NCI-H1436 treated with DMSO at 0.1 percent for 48 hours (cell line): ENCODE measurements at places on chromosomes 6 and 20.
A peak's percentile ranks its signal among the peaks of the same experiment; 100 is the strongest.

- no peak for DNase-seq
Observed at GRCh38 chr20:1881240-1881835, 13.9 kb upstream of the SIRPA start.

- DNase-seq, result no peak
Observed at GRCh38 chr6:168714547-168715260, 273.7 kb downstream of the SMOC2 start.

GRCh38 chr6:51108563-51109234, 290.0 kb downstream of the TFAP2B start:
- DNase-seq, result no peak

DNA sequence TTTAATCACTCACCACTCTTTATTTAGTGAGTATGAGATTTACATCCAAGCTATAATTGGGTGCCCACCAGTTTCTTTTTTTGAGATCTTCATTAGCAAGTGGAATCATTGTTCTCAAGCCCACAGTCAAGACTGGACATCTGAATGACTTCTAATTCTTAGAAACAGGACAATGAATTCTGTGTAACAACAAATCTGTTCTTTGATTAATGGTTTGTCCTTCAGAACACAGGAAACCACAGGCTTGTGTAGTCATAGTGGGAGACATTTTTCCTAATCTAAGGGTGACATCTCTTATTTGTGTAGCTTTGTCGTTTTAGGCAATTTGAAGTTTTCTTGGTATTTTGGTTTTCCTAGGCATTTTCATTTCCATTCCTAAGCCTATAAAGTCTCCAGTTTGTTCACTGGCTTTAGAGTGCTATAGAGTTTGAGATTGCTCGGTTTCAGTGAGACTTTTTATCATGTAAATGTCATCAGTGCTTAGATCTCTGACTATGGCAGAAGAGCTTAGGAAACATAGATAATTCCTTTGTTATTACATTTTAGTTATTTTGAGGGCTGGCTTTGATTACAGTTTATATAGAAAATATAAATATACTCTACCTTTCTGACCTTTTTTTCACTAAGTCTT, 903.9 kb upstream of the MAP3K7 start:
- no peak for DNase-seq

DNA sequence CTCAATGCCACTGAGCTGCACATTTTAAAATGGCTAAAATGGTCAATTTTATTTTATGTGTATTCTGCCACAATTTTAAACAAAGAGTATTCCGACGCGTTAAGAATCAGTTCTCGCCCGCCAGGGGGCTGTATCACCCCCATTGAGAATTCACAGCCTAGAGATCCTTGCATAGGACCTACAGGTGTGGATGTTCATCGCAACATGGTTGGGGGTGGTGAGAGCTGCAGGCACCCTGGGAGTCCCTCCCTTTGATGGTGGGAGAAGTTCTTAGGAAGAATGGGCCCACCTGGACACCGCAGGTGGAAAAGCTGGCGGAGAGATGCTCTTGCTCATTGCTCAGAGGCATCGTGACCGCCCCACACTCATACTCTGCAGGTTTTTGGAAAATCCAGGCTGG, 63.5 kb downstream of the SLC2A10 start:
- DNase-seq, result no peak

DNA sequence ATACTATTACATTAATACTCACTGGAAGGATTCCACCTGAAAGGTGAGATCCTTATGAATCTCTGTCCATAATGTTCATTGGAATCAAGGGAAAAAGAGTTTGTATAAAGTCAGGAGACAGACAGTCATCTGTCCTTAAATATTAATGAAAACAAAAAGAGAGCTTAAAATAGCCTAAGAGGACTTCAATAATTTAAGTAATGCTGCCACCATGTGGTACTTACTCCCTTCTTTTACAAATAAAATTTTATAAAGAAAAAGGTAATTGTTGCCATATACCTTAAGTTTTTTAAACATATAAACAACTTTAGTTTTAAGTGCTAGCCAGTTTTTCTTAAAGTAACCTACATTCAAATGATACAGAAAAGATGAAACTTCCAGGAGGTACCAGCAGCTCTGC, 5.1 kb downstream of the BLOC1S5 start:
- DNase-seq, result no peak

GRCh38 chr6:168447282-168447681, 6.3 kb downstream of the SMOC2 start:
- no peak for DNase-seq

DNA sequence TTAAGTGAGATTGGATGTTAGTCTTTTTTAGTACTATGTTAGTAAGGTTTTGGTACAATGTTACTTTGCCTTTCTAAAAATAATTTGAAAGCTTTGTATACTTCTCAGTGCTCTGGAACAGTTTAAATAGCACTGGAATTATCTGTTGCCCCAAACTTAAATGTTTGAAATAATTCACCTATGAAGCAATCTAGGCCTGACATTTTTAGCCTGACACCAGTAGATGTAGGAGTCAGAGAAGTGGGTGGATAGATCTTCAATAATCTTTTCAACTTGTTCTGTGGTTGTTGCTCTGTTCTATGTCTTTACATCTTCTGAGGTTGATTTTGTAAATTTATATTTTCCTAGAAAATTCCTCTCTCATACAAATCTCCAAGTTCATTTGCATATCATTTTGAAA, 103.1 kb upstream of the ADGRF1 start:
- DNase-seq, result no peak

GRCh38 chr20:24779131-24779530, 169.9 kb upstream of the CST7 start:
- DNase-seq, result no peak

DNA sequence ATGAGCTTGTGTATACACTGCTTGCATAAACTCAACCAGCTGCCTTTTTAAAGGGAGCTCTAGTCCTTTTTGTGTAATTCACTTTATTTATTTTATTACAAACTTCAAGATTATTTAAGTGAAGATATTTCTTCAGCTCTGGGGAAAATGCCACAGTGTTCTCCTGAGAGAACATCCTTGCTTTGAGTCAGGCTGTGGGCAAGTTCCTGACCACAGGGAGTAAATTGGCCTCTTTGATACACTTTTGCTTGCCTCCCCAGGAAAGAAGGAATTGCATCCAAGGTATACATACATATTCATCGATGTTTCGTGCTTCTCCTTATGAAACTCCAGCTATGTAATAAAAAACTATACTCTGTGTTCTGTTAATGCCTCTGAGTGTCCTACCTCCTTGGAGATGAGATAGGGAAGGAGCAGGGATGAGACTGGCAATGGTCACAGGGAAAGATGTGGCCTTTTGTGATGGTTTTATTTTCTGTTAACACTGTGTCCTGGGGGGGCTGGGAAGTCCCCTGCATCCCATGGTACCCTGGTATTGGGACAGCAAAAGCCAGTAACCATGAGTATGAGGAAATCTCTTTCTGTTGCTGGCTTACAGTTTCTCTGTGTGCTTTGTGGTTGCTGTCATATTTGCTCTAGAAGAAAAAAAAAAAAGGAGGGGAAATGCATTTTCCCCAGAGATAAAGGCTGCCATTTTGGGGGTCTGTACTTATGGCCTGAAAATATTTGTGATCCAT, 15.3 kb downstream of the TNFAIP3 start:
- DNase-seq, result no peak

DNA sequence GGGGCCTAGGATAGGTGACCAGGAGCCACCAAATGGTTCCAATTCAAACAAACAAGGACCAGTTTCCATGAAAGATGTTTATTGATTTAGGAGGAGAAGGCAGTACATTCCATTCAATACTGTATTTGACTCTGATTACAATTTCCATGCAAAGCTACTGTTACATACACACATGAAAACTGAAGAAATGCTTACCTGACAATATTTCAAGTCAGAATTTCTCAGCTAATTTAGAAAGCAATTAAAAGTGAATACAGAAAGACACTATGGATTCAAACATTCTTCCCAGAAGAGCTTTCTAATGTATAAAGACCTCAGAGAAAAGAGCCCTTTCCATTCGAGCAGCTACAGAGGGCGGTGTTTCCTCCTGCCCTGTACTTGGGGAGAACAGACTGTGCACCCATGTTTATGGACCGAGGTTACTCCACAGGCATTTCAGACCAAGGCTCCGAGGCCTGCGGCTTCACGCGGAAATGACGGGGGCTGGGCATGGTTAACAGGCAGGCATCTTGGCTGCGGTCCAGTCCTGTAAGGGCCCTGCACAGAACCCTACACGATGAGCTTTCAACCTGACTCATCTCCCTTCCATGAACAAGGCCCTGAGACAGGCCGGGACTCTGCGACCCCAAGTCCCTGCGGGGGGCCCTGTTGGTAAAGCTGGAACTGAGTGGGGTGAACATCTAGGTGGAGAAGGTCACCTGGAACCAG, 25.7 kb upstream of the TCFL5 start:
- peak; percentile 26 for DNase-seq

GRCh38 chr6:134719286-134719685, 230.6 kb downstream of the ALDH8A1 start:
- DNase-seq, result no peak

GRCh38 chr6:68233623-68234022, 401.5 kb upstream of the ADGRB3 start:
- DNase-seq, result no peak

GRCh38 chr20:41865938-41866337, 247.8 kb upstream of the CHD6 start:
- no peak for DNase-seq

- DNase-seq, result no peak
Observed at GRCh38 chr20:62951896-62952372, 575 bp upstream of the SLC17A9 start.

GRCh38 chr20:20780127-20780824, 67.8 kb upstream of the RALGAPA2 start:
- DNase-seq, result no peak

- no peak for DNase-seq
Observed at GRCh38 chr6:18096423-18096822, 26.1 kb downstream of the NHLRC1 start.

GRCh38 chr20:44526129-44526528, 4.3 kb upstream of the SERINC3 start:
- DNase-seq, result no peak

DNA sequence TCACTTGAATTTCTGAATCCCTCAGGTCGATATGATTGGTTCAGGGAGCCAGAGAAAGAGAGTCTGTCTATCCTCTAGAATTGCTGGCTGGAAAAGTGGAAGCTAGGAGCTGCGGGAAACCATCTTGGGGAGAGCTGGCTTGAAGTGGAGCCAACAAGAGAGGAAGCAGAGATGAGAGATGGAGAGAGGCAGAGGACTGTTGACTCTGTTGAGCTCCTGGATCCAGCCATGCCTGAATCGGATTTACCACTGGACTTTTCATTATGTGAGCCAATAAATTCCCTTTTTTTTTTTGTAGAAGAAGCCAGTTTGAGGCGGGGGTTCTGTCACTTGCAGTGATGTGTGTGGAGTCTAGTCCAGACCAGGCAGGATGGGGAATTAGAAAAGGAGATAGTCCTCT, 13.9 kb upstream of the SLC9A8 start:
- DNase-seq, result no peak

- no peak for DNase-seq
Observed at GRCh38 chr6:124203812-124204167, 400.1 kb downstream of the NKAIN2 start.

GRCh38 chr6:4139272-4139671, 3.9 kb upstream of the ECI2 start:
- DNase-seq, result no peak

DNA sequence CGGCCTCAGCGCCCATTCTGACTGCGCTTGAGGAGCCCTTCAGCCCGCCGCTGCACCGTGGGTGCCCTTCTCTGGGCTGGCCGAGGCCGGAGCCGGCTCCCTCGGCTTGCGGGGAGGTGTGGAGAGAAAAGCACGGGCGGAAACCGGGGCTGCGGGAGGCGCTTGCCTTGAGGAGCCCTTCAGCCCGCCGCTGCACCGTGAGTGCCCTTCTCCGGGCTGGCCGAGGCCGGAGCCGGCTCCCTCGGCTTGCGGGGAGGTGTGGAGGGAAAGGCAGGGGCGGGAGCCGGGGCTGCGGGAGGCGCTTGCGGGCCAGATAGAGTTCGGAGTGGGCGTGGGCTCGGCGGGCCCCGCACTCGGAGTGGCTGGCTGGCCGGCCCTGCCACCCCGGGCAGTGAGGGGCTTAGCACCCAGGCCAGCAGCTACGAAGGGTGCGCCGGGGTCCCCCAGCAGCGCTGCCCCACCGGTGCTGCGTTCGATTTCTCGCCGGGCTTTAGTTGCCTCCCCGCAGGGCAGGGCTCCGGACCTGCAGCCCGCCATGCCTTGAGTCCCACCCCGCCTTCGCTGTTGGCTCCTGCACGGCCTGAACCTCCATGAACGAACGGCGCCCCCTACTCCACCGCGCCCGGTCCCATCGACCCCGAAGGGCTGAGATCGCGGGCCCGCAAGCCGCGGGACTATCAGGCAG, 45.7 kb upstream of the MCUR1 start:
- no peak for DNase-seq
